ENCODE measurements at places on chromosomes 2 and 18.

GRCh38 chr2:2016651-2017311 is 272.5 kb upstream of the PXDN start:
- peak; percentile 17 for DNase-seq

- no peak for DNase-seq
These were observed 36.8 kb upstream of the TRAPPC8 start for GRCh38 chr18:31979714-31980113.

DNA sequence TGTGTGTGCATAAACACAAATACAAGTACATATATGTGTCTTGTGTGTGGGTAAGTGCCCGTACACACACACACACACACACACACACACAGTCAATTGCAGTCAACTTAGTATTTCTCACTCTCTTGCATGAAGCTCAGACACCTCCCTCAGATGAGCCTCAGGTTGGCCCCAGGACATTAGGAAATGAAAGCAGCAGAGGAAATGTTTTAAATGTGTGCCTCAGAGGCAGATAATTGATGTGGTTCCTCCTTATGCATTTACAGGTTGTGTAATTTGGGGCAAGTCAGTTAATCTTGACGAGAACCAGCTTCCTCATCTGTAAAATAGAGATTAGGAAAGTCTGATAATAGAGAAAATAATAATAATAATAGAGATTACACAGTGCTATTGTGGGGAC is 814.0 kb upstream of the ID2 start:
- DNase-seq: no peak

GRCh38 chr2:167144179-167144898 is 256.1 kb downstream of the XIRP2 start:
- no peak for DNase-seq

- DNase-seq: no peak
These were observed 652 bp downstream of the SH3YL1 start for GRCh38 chr2:263022-263738.

- no peak for DNase-seq
These were observed 54.8 kb downstream of the KCNS3 start for GRCh38 chr2:17933256-17933655.

DNA sequence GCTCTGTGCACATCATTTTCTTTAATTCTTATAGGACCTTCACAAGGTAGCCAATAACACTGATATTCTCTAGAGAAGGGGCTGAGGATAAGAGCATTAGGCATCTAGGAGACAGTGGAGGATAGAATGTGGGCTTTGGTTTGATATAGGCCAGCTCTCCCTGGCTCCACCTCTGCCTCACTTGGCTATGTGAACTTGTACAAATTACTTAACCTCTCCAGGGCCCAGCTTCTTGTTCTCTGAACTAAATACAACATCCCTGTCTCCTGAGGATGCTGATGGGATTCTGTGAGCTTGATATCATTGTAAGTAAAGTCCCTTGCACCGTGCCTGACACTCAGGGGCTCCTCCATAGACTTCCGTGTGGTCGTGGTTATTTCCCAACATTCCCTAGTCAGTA is 87.3 kb downstream of the ACOXL start:
- DNase-seq: no peak

DNA sequence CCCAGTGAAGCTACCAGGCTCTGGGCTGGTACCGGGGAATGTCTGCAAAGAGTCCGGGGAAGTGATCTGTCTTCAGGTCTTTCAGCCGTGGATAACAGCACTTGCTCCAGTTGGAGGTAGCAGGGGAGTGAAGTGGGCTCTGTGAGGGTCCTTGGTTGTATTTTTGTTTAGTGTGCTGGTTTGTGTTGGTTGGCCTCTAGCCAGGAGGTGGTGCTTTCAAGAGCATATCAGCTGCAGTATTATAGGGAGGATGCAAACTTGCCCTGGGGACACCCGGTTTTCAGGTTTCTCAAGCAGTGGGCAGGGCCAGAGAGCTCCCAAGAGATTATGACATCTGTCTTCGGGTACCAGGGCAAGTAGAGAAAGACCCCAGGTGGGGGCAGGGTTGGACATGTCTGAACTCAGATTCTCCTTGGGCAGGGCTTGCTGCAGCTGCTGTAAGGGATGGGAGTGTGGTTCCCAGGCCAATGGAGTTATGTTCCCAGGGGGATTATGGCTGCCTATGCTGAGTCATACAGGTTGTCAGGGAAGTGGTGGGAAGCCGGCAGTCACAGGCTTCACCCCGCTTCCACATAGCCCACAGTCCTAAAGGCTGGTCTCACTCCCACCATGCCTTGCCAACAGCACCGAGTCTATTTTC is 34.4 kb downstream of the ACAA2 start:
- no peak for DNase-seq

- DNase-seq: no peak
These were observed 51.7 kb upstream of the ATIC start for GRCh38 chr2:215260097-215260677.

DNA sequence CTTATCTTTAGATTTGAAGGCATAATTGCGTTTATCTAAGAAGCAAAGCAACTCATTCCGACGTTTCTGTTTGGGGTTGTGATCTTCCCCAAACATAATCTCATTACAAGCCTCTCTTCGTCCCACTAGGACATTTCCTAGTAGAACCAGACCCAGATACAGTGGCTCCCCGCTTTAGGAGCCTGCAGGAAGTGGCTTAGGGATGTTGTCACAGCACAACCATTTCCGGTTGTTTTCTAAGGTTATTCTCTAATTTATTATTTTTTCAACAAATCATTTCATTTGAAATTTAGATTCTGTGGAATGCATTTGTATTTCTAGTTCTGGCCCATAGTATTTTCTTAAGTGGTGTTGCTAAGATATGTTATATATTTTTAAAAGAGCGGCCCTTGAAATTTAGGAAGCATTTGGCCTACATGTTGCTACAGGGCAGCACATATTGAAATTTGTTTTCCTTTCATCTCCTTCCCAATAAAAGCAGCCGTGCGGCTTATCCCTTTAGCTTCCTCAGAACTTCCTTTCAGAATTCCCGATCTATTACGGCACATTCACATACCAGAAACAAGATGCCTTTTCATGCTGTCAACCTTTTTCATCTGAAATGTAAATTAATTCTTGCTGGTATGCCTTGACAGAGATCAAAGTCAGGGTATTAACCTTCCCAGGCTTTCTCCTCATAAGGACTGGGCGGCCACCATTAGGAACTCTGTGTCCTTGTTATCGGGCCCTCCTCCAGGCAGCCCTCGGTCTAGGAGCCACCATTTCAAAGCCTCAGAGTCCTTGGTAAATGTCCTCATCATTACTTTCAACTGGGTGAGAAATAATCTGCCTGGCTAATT is 210.9 kb upstream of the SP5 start:
- DNase-seq: no peak

GRCh38 chr2:78778756-78779510 is 246.6 kb upstream of the REG3G start:
- DNase-seq: no peak

- DNase-seq: no peak
These were observed 37.7 kb downstream of the PELI1 start for GRCh38 chr2:64106481-64106880.

- DNase-seq: no peak
These were observed 240.5 kb upstream of the CHAC2 start for GRCh38 chr2:53527056-53527455.

DNA sequence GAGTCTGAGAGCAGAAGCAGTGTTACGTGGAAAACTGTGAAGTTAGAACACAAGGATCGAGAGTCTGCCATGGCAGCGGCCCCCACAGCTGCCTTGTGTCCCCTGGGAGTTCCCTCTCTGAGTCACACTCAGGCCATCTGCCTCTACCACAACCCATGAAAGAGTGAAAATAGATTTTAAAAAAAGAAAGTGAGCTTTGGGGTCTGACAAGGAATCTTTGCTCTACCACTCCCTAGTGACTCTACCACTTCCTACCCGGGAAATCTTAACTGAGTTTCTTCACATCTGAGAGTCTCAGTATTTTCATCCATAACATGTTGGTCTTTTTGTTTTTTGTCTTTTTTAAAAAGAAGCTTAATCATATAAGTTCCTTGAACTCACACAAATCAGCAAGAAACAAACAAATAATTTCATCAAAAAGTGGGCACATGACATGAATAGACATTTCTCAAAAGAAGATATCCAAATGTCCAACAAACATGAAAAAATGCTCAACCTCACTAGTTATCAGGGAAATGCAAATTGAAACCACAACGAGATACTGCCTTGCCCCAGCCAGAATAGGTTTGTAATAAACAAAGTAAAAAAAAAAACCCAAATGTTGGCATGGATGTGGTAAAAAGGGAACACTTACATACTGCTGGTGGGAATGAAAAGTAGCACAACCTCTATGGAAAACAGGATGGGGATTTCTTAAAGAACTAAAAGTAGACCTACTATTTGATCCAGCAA is 2.4 kb upstream of the MSGN1 start:
- DNase-seq: no peak

DNA sequence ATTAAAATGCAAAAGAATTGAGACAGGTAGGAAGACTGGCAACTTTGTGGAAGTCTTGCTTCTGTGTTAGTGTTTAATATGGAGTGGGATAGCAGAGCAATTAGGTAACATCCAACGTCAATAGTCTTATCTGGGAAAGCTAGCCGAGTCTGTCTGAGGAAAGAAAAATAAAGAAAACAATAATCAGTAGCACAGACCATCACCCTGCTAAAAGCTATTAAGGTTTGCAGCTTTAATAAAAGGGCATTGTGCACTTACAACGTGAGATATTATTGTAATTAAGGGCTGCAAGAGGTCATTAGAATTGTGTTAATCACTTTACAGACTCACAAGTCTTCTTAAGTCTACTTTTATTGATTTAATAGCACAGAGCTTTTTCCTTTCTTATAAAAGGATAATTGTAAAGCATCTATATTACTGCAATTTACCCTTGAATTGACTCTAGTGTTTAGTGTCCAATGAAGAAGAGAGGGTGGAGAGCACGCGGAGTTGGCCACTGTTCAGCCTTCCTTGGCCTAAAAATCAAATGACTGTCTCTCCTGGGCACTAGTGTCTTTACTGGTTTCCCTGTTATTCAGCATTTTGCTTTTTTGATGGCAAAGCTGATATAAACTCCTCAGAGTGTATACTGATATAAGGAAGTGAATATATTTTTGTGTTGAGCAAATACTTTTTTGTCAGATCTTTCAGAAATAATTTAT is 2.0 kb downstream of the CDH7 start:
- no peak for DNase-seq

DNA sequence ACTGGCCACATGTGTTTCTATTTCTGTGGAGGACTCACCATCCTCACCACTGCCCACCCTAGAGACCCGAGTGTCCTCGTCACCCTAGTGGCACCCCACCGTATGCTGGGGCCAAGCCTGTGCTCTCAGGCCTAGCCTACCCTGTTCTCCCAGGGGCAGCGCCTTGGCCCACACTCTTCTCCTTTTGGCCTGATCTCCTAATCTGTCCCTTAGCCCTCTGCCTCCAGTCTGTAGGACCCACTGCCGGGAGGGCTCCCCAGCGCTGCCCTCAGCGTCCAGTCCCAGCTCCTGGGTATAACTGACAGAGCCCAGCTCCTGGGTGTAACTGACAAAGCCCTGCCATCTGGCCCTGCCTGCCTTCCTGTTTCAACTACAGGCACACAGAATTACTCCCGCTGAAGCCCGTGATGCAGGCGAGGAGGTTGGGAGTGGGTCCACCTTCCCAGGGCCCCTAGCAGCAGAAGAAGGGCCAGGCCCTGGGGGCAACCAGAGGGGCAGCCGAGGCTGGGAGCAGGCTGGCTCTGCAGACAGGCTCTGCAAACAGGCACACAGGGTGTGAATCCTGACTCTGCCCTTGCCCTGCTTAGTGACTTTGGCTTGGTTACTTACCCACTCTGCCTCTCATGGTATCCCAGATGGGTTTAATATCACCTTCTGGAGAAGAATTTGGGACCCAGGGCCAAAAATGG is 25.6 kb upstream of the PTMA start:
- no peak for DNase-seq

GRCh38 chr18:61891271-61891670 is 1.5 kb downstream of the RNF152 start:
- no peak for DNase-seq

DNA sequence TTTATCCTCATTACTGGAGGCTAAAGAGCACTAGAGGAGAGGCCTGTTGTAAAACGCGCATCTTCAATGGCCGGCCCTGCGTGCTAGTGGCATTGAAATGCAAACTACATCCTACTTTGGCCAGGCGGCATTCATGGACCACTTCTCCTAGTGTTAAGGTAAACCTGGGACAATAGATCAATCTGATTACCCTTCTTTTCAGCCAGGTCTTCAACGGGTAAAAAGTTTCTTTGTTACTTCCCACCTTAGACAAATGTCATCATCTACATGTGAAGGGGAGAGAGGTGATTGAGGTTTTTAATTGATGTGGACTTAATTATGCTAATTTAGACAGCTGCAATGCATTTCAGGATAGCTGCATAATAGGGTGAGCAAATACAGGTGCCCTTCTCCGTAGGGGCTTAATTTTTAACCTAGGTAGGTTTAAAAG is 628.0 kb downstream of the ZEB2 start:
- DNase-seq: no peak

DNA sequence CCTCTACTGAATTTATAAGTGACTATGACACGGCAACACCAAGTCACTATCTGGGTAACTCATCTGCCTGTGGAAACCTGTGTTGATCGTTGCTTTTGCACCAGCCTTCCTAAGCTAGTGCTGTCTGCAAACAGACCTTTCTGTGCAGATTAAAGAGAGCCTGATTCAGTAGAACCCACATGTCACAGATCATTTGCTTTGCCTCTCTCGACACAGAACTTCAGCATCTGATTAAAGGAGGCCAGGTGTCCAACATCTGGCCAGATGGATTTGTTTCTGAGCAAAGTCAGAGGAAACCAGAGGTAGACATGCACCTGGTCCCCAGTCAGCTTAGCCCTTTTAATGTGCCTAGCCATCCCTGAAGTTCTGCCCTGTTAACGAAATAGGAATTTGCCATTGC is 15.0 kb upstream of the TTR start:
- DNase-seq: no peak

DNA sequence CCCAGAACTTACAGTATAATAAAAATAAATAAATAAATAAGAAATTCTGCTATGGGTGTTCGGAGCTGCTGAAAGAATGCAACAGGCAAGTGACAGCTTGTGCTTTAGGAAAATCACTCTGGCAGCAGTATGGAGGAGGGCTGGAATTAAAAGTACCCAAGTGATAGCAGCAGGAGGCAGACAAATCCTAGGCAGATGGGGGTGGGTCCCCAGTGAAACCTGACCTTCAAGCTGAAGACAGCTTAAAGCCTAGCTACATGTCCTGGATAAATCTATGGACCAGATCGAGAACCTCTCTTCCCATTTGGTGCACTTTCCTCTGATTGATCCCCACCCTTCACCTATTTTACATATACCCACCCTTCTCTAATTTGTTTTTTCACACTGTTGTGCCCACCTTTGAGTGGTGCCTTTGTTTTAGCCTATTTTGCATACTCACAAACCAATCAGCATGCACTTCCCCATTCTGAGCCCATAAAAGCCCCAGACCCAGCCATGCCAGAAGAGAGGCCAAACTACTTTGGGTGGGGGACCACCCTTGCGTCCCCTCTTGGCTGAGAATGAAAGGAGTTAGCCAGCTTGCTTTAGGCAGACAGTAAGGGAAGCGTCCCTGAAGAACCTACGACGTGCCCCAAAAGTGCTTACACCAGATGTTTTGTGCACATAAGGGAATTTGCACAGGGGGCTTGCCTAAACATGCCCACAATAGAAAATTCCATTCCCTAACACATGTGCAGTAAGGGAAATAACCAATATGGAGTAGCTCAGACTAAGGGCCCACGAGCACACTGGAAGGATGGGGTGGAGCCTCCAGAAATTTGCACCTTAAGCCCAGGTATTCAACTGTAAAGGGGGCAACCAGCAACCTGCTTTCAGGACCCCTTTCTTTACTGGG is 3.0 kb downstream of the METTL8 start:
- no peak for DNase-seq

- DNase-seq: no peak
These were observed 66.0 kb upstream of the ASAP2 start for GRCh38 chr2:9140645-9141044.

All from right lobe of liver (tissue), 6 donors.